ENCODE measurements at places on chromosomes 1 and 21.
A peak's percentile ranks its signal among the peaks of the same experiment; 100 is the strongest.

DNA sequence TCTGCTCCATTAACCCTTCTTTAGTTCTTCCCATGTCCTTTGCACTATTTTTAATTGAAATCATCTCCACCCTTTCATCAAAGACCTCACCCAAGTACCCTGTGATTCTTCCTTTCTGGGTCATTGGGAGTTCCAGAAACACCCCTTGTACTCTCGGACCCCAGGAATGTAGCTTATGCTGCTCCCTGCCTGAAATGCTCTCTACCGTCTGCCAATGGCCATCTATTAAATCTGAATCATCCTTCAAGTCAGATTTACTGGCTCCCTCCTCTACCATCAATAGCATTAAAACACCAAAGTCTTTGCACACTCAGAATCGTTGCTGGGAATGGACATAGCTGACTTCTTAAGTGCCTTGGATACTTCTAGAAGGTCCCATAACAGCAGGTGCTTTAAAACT lies 73.2 kb upstream of the GADD45A start:
- no peak for DNase-seq

DNA sequence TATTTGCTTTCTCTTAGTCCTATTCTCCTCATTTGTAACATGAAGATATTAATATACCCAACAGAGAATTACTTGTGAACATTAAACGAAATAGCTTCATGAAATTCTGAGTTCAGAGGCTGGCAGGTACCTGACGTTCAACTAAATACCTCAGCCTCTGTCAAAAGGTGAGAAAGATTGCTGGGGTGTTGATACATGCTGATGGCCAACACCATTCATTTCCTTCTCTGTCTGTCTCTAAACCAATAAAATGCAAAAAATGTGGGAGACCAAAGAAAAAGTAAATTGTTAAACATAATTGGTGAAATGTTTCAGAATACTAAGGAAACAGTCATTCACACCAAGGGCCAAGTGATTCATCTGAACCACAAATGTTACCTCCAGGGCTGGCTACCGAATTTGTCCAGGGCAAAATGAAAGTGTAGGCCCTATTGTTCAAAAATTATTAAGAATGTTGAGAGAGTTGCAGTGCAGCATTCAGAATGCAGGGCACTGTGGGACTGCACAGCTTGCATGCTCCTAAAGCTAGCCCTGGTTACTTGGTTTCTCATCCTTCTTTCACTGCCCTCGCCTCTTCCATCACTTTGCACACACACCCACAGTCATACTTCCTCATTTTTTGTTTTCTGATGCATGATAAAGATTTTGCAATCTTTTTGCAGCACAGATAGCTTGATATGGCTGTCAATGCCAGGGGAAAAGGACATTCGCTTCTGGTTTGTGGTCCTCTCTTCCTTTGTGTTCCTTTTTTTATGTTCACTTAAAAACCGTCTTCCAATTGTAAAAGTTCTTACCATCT lies 414.3 kb upstream of the NR5A2 start:
- no peak for DNase-seq

DNA sequence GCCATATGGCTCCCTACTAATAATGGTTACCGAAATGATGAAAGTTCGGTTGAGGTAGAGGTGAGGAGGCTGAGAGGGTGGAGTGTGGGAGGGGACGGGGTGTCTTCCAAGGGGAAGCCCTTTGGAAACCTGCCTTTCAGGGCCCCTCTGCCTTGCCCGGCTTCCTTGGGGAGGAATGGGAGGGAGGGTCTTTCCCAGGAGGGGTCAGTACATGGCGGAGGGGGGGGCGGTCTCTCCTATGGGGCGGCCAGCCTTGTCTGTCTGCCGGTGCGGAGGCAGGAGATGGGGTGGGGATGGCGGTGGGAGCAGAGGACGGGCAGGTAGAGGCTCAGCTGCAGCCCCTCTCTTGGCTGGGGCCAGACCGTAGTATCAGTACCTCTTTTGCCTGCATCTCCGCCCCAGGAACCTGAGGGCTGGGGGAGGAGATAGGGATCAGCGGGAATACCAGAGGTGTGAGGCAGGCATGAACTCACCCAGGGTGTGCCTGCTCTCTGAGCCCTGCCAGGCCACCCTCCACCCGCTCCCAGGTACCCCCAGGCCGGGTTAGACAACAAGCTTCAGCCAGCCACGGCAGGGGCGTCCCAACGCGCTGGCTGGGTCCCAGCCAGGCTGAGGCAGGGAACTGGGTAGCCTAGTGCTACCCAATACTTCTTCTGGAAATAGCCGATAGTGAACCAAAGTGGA lies 79.4 kb upstream of the POU3F1 start:
- DNase-seq: no peak

DNA sequence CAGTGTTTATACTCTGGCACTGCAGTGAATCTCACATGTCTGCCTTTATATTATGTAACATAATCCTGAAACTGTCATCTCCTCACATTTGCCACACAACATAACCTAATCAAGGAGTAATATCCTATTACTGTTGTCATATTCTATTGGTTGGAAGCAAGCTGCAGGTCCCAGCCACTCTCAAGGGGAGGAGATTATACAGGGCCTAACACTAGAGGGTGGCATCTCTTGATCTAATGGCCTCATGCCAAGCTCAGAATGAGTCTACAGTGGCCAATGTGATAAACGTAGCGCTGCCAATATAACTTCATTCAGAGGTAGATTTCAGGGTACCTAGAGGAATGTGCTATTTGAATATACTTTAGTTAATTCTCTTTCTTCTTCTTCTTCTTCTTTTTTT lies 166.8 kb downstream of the BACH1 start:
- DNase-seq: no peak

- DNase-seq: no peak
Observed at GRCh38 chr1:205792961-205793673, 17.8 kb upstream of the RAB29 start.

GRCh38 chr1:10659646-10660540 lies 136.6 kb downstream of the CASZ1 start:
- no peak for DNase-seq

GRCh38 chr1:27504588-27505419 lies 14.8 kb upstream of the WASF2 start:
- no peak for DNase-seq

DNA sequence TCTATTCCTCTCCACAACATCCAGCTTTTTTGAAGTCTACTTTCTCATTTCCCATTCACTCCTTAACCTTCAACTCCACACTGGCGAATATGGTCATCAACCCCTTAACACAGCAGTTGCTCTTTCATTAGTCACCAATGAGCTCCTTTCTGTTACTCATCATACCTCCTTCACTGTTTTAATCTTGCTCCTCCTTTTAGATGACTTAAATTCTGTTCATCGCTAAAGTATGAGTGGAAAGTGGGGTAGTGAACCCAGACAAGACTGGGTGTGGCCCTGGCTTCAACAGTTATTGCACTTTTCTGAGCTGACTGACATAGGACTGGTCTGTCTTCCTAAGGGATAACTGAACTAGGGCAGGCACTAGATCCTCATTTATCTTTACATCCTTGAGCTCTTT lies 51.3 kb downstream of the AKT3 start:
- DNase-seq: no peak

DNA sequence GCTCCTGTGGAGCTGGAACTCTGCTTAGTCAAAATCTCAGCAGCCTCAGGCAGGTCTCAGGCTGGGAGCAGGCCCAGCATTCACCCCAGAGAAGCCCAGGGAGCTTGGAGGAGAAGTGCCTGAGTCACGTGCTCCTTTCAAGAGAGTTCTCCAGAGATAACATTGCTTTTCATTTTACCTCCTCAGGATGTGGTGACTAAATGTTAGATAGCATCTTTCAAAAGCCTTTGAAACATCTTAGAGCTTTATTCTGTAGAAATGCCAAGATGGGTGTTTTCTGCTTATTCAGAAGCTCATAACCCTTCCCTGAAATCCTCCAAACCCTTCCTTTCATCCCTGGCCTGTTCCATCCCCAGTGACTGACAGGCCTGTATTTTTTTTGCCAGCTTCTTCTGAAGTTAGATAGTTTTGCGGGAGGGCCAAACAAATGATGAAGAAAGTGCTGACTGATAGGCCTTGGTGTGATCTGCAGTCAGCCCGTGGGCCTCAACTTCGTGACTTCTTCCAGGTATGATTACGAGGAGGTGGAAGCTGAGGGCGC lies 58.0 kb downstream of the PGM1 start:
- DNase-seq: no peak

GRCh38 chr1:54744696-54745095 lies 19.6 kb downstream of the PARS2 start:
- no peak for DNase-seq

DNA sequence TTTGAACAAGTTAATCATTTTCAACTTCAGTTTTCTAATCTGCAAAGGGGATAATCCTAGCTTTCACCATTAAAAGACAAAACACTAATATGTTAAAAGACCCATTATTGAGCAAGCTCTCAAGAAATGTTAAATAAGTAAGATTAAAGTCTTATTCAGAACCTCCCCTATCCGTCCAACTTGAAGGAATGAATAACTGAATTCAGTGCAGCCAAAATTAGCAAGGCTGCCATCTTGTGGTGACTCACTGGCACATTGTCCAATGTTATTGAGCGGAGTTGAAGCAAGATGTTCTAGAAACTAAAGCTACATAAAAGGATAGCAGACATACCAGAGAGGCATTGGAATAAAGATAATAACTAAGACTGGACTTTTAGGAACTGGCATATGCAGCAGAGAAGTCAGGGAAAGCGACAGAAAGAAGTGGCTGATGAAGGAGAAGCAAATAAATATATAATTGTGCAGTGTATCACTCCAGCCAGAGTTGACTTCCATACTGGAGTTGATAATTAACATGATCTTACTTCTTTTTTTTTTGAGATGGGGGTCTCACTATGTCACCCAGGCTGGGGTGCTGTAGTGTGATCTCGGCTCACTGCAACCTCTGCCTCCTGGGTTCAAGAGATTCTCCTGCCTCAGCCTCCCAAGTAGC lies 8.2 kb upstream of the CAP1 start:
- peak; percentile 49 for DNase-seq

DNA sequence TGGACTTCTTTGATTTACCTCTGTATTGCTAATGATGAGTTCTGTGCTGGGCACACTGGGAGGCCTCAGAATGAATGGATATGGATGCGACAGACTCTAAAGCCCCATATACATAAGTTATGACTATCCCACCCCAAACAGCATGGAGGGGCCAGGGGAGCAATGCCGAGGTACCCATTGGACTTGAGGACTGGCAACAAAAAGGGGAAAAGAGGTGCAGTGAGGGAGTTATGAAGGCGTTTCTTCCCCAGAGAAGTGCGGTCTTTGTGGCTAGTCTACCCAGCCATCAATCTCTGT lies 15.2 kb upstream of the CDCA8 start:
- no peak for DNase-seq

- no peak for DNase-seq
Observed at GRCh38 chr1:11925938-11926292, 312 bp downstream of the KIAA2013 start.

DNA sequence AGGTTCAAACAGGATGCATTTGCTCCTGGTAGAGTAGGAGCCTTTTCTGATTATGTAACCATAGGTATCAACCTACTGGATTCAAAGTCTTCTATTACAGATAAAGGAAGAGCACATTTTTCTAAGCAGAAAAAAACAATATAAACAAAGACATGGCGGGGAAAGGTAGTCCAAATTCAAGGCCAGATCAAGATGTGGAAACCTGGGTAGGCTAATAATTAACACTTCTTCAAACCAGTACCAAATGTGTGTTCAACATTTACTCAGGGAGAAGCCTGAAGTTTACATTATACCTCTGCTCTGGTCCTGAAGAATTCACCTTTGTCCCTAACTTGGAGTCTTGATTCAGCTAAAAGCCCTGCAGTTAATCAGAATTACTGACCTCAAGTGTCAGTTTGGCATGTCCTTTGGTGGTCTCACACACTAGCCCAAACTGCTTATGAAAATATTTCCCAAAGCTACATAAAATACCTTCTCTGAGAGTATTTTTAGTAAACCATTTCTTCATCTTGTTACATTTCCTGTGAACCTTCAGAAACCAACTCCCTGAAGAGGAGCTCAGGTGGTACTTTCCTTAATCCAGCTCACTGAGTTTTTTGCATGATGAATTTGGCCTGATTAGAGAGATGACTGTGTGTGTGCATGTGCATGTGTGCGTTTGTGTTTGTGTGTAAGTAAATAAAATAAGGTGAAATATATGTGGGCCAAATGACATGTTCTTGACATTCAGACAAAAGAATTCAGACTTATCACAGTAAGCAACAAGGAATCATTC lies 70.2 kb downstream of the TOR3A start:
- no peak for DNase-seq

- DNase-seq: no peak
Observed at GRCh38 chr1:115782571-115783281, 14.2 kb upstream of the CASQ2 start.

DNA sequence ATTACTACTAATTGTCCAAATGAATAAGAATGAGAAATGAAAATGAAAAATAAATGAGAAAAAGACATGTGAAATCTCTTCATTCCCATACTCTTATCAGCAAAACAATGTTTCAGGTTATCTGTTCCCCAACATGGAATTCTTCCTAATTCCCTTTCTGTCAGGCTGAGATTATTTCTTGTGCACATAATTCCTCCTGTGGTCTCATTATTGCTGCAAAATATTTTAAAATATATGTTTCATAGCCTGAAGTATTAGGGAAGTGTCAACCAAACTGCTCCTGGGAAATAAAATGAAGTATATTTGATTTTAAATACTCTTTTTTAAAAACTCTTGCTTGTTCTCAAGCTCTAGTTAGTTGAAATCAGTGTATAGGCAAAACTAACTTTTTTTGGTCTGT lies 314.9 kb downstream of the USP25 start:
- no peak for DNase-seq

DNA sequence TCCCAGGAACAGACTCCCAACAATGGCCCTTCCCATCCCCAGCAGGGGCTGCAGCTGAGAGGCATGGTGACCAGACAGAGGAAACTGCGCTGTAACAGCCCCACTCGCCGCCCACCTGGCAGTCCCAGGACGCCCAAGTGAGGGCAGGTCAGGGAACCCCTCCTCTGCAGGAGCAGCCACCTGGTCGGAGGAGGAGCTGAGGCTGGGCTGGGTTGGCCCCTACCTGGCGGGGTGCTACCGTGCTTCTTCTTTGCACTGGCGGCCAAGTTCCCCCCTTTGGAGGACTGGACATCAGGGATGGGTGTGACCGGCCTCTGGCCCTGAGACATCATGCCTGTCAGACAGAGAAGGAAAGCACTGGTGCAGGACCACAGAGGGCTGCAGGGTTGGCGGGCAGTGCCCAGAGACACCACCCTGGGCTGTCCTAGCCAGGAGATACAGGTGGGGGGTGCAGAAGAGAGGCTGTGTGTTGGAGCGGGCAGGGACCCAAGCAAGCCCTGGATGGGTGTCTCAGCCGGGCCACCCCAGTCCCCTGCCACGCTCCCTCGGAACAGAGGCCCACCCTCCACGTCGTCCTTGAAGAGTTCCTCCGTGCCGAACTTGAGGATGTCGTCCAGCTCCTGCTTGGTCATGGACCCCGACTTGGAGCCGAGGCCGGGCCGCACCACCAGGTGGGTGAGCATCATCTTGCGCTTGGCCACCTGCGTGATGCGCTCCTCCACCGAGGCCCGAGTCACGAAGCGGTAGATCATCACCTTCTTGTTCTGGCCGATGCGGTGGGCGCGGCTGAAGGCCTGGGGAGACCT lies 51.6 kb downstream of the CHD5 start:
- no peak for DNase-seq

DNA sequence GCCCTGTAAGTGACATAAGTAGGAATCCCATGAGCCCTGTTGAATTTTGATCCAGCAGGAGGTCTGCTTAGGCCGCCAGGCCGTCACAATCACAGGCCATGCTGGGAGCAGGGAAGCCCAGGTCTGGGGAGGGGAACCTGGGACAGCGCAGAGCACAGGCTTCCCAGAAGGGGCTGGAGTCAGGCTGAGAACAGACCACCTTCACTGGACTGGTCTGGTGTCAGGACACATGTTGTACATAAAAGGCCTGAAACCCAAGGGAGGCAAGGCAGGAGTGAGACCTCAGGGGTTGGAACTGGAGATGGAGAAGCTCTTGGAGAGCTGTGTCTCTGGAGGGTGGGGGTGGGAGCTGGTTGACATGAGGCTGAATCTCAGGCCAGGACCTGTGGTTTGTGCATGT lies 63.3 kb upstream of the ARTN start:
- no peak for DNase-seq
